Activated T-cell treated with anti-CD3 and anti-CD28 coated beads, Interleukin-2, amount 50 U/mL, for 1 hour (primary cell): ENCODE measurements at places on chromosomes 5 and 9.

- no peak for DNase-seq
Observed at GRCh38 chr5:133427121-133427777, 185.1 kb downstream of the FSTL4 start.

DNA sequence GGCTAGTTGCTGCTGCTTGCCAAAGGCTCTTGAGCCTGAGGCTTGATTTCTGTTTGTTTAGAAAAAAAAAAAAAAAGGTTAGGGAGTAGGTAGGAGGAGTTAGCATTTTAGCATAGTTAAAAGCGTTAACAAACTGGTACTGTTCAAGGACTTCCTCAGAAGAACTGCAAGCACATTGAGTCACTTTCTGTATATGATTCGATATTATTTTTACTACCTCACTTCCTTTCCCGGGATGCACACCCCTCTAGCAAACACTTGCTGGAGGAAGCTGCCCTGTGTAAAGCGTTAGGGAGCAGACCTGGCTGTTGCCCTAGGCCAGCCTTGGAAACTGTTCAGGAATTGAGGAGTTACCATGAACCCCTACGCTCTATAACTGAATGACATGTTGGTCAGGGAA lies 15.7 kb upstream of the CEP120 start:
- DNase-seq, result no peak

- DNase-seq, result no peak
Observed at GRCh38 chr9:98129451-98129881, 10.4 kb upstream of the TRIM14 start.

DNA sequence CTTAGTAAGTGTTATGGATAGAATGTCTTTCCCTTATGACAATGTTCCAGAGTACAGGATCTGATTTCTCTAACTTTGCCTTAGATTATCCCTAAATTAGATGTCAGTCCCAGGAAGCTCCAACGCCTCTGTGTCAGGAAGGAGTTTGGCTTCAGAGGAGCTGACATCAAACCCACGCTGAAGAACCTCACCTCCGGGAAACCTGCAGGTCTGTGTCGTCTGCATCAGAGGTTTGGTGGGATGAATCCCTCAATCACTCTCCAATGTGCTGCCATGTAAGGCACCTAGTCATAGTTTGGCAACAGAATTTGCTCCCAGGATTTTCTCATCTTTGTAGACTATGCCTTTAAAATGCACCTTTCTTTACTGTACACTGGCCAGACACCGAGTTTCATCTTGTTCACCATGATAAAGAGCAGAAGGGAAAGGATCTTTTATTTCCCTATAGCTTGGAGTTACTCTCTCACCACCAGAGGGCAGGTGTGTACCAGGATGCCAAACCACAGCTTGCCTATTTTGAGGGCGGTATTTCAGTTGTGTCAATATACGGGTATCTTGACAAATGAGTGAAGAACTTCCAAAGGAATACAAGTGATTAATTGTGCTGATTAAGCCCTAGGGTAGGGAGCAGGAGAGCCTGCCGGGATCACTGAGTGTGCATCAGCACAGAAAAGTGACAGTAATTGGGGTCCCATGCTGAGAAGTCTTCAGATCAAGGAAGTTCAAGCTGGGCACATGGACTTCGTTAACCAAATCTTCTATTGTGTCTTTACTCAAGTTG lies 23.4 kb downstream of the MINAR2 start:
- DNase-seq, result peak; percentile 23

DNA sequence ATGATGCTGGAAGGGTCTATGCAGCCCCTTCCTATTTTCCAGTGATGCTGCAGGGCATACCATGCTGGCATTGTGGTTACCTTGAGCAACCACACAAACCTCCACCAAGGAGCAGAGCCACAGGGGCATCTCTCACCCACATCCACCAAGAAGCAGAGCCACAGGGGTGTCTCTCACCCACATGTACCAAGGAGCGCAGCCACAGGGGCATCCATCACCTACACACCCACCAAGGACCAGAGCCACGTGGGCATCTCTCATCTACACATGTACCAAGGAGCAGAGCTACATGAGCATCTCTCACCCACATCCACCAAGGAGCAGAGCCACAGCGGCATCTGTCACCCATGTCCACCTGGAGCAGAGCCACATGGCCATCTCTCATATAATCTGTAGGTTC lies 8.8 kb upstream of the GM2A start:
- DNase-seq, result no peak

DNA sequence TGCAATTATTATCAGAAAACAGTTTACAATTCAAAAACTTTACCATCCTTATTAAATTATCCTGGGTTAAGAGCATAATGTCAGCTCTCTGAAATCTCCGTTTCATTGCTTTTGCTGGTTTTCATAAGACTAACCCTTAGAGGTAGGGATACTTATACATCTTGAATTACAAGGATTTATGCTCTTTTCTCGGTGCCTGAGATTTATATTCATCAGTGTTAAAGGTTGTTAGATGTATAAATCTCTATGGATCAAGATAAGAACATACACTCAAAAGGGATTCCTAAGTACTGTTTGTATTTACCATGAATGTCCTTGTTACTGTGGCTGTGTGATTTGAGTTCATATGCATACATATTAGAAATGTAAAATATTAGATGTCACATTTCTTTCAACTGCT lies 684.7 kb downstream of the EFNA5 start:
- DNase-seq, result no peak

- no peak for DNase-seq
Observed at GRCh38 chr9:77891128-77891800, 140.3 kb downstream of the GNAQ start.

GRCh38 chr5:158525663-158526062 lies 574.1 kb downstream of the EBF1 start:
- no peak for DNase-seq

GRCh38 chr9:88733651-88734421 lies 198.9 kb downstream of the NXNL2 start:
- no peak for DNase-seq

- no peak for DNase-seq
Observed at GRCh38 chr9:94779031-94779430, 52.5 kb downstream of the AOPEP start.

DNA sequence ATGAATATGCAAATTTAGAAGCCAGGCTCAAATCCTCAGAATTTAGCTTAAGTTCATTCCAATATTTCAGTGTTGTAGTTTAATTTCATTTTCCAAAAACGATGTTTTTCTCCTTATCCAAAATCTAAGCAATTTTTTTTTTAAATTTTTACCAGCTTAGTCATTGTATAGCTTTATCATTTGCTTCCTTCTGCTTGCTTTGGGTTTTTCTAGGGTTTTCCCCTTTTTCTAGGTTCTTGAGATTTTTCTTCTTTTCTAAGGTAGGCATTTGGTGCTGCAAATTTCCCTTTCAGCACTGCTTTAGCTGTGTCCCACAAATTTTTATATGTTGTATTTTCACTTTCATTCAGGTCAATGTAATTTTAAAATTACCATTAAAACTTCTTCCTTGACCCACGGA lies 34.4 kb upstream of the CCDC112 start:
- no peak for DNase-seq

GRCh38 chr5:78534148-78534904 lies 114.2 kb downstream of the LHFPL2 start:
- DNase-seq, result no peak

DNA sequence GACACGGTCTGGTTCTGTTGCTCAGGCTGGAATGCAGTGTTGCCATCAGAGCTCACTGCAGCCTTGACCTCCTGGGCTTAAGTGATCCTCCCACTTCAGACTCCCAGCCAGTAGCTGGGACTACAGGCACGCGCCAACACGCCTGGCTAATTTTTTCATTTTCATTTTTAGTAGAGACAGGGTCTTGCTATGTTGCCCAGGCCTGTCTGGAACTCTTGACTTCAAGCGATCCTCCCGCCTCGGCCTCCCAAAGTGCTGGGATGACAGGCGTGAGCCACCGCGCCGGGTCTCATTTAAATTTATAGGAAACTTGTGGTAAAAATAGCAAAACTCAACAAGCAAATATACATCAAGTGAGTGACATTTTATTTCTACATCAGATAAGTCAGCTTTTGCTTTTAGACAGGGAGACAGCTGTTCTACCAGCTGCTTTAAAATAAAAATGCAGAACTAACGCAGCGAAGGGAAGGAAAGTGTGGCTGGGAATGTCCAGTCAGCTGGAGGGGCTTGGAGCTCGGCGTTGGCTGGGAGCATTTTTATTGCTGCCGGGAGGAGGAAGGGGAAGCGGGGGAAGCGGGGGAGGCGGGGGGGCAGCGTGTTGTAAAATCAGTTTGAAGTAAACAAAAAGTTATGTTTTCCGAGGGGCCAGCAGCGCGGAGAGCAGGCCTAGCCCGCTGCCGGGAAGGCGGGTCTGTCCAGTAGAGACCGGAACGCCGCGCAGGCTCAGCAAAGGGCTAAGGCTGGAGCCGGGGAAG lies 707 bp upstream of the ZFYVE16 start:
- peak; percentile 27 for DNase-seq

DNA sequence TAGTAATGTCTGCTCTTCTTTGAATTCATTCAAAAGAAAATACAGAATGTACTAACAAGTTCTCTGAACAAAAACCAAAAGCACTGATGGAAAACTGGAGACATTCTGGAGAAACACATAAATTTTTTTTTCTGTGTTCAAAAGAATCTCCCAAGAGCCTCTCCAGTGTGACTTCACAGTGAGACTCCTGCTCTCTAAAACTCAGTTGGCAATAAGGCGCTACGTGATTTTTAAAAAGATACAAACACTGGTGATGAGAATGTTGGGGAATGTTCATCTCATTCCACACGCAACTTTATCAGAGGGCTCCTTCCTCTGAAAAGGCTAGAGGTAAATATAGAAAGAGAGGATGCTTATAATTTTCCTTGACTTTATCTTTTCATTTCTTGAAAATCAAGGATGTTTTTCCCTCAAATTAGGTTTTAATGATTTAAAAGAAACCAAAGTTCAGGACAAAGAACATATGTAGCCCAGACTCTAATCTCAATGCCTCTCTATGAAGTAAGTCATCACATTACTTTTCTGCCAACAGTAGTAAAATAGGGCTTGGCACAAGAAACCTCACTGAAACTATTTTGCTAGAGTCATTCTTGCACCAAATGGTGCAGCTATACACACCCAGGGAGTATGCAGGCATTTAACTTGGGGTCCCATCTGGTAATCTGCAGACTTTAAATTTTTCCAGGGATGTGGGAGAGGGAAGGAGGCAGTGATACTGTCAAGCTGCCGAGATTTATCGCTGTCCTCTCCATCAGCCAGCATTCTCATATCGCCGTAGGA lies 12.9 kb upstream of the AOPEP start:
- DNase-seq, result no peak

GRCh38 chr9:134154262-134154701 lies 10.1 kb downstream of the RNU6ATAC start:
- no peak for DNase-seq

- no peak for DNase-seq
Observed at GRCh38 chr9:75855509-75855908, 35.0 kb upstream of the PCSK5 start.

- no peak for DNase-seq
Observed at GRCh38 chr5:11261241-11261640, 500.2 kb upstream of the DAP start.

DNA sequence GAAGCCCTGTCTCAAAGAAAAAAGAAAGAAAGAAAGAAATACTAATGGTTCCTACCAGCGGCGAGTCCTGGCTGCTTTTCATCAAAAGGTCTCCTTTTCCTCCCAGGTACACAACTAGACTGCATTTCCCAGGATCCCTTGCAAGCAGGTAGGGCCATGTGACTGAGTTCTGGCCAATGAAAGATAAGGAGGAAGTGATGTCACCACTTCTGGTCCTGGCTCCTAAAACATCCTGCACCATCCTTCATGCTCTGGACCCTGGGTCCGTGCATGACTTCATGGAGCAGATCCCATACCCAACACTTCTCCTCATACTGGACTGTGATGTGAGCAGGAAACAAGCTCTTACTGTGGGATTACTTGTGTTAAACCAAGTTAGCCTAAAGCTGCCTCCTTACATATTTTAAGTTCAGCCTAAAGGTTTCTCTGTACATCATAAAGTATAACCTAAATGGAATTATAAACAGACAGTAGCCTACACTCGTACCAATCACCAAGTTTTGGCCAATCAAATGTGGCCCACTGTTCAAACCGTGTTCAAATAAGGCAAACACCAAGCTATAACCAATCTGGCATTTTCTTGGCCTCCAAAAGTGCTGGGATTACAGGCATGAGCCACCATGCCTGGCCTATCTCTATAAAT lies 30.2 kb upstream of the FUBP3 start:
- no peak for DNase-seq

DNA sequence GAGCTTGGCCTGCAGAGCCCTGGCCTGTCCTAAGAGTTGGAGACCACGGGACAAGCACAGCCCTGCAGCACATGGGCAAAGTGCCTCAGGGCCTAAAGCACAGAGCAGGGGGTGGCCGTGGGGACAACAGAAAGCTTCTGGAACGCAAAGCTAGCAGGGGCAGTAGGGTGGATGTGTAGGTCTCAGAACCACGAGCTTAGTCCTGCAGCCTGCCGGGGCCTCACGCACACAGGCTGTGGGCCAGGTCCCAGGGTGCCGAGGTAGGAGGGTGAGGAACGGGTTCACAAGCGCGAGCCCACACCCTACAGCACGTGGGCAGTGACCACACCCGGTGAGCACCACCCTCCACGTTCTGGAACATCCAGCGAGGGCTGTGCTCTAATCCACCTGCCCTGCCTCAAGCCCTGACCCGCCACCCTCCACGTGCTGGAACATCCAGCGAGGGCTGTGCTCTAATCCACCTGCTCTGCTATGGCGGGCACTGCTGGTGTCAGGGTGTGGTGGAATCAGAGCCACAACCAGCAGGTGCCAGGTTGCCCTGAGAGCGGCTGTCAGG lies 9.3 kb downstream of the CLPTM1L start:
- no peak for DNase-seq

DNA sequence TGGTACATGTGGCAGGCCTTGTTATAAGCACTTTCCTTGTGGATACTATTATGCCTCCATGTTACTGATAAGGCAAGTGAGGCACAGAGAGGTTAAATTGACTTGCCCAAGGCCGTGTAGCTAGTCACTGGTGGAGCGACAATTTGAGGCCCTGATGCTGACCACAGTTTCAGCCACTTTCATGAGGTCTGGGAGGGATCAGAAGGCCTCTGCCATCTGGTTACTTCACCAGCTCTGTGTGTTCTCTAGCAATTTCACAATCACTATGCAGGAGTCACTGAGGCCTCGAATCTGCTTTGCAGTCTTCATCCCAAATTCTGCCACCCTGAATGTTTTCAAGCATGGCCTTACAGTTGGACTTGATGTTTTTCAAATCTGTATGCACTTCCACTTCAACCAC lies 9.1 kb downstream of the LRRC70 start:
- no peak for DNase-seq

GRCh38 chr5:53766673-53767072 lies 206.2 kb downstream of the NDUFS4 start:
- no peak for DNase-seq

DNA sequence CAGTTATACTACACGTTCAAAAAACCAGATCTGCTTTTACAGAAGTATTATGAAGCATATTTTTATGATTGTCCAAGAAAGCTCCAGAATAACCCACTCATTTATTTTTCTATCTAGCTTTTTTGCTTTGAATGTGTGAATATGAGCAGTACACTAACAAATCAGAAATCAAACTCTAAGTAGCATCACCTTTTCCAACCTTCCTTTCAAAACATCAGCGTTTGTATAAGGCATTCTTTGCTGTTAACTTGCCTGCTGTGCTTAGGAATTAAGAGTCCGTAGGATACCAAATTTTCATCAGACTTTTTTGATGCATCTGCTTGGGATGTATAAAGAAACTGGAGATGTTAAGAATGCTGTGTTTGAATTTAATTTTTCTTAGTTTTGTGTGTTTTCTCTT lies 3.8 kb downstream of the TLE4 start:
- no peak for DNase-seq
